ENCODE measurements at places on chromosomes 7 and 10.

DNA sequence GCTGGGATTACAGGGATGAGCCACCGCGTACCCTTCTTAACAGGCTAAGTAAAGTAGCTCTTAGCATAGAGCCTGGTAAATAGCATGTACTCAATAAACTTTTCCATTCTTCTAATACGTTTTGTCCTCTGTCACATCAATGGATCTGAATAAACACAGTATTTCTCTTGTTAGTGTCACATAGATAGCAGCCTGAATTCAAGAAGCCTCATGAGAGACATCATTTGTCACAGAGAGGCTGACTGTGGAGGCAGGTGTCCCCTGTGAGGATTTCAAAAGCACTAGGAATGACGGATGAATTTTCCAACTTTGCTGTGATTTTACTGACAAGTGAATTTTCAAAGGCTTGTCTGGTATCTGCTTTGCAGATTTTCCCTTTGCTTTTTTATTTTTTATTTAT, 82.6 kb upstream of the CDC14C start:
- no peak for DNase-seq

- no peak for DNase-seq
These were observed 174.2 kb upstream of the STEAP4 start for GRCh38 chr7:88480896-88481295.

GRCh38 chr7:20730611-20731010, 56.1 kb downstream of the SP8 start:
- no peak for DNase-seq

DNA sequence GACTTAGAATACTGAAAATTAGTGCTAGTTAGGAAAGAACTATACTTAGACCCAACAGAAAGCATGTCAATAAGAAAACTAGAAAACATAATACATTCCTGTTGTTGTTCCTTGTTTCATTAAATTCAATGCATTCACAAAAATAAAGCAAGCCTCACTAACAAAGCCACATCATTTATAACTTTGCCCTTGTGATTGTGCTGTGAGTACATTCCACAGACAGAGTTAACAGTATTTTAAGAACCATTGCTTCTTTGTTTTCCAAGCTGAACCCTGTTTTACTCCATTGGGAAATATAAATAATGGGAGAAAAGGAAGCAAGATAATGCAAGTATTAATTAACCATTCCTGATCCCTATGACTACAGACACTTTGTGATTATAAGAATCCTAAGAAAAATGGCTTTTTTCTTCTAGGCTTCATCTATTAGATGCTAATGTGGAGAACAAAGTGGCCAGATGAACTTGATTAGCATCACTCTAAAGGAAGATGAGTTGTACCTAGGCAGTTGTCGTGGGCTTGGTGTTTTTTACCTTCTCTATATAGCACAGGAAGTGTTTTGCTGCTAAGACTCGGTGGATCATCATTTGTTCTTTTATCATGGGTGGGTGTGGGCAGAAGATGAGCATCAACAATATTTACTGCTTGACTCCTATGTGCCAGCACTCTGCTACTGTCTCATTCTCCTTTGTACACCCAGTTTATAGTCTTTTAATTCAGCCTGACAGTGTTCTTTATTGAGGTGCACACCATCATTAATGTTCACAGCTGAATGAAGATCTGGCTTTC, 34.2 kb upstream of the ZNRF2 start:
- no peak for DNase-seq

DNA sequence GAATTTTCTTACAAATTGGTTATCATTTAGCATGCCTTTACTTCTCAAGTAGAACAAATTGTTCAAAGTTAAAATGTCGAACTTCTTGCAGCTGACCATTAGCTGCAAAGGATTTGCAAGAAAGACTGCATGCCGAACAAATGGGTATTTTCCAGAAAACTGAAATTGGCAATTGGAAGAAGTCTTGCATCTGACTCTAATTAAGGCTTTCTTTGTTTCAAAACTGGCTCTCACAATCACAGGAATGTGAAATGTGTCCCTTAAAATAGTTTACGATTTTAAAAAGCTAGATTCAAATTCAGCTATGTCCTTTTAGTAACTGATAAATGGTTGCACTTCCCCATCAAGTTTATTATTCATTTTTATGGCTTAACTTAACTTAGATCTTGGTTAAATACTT, 207.9 kb downstream of the ARL4A start:
- no peak for DNase-seq

DNA sequence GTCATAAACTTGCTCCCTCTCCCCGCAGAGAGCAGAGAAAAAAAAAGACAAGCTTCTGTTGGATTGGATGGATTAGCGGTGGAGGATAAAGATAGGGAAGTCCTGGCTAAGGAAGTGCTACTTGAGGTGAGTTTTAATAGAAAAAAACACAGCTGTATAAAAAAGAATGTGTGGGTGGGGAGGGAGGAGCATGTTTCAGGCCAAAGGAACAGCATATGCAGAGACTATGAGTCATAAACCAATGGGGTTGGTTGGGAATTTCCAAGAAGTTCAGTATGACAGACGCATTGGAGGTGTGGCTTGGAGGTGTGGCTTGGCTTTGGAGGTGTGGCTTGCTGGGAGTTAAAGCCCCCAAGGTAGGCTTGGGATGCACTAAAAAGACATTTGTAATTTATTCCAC, 103.0 kb upstream of the LSM8 start:
- DNase-seq, result no peak

- DNase-seq, result no peak
These were observed 137.2 kb upstream of the RSU1 start for GRCh38 chr10:16954280-16955030.

- DNase-seq, result no peak
These were observed 5.6 kb upstream of the IFIT2 start for GRCh38 chr10:89296220-89296648.

GRCh38 chr10:82796510-82796909, 921.5 kb downstream of the NRG3 start:
- DNase-seq, result no peak

- DNase-seq, result no peak
These were observed 89.6 kb downstream of the PODXL start for GRCh38 chr7:131466735-131467365.

DNA sequence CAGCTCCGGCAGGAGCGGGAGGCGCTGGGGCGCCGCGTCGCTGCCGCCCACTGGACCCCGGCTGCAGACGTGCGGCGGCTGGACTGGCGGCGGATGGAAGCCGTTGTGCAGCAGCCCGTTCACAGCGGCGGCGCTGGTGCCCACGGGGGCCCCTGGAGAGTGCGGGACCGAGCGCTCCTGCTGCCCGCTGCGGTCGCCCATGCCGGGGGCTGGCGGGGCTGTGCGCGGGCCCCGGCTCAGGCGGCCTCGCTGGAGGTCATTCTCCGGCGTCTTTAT, 413 bp downstream of the PANK1 start:
- DNase-seq, result peak; percentile 45

- no peak for DNase-seq
These were observed 32.0 kb downstream of the GBX1 start for GRCh38 chr7:151135525-151135845.

GRCh38 chr10:84308481-84309304, 19.7 kb upstream of the CCSER2 start:
- no peak for DNase-seq

- DNase-seq, result no peak
These were observed 34.8 kb upstream of the ARHGAP22 start for GRCh38 chr10:48639632-48640031.

- DNase-seq, result no peak
These were observed 278.2 kb upstream of the IMMP2L start for GRCh38 chr7:111840528-111840927.

DNA sequence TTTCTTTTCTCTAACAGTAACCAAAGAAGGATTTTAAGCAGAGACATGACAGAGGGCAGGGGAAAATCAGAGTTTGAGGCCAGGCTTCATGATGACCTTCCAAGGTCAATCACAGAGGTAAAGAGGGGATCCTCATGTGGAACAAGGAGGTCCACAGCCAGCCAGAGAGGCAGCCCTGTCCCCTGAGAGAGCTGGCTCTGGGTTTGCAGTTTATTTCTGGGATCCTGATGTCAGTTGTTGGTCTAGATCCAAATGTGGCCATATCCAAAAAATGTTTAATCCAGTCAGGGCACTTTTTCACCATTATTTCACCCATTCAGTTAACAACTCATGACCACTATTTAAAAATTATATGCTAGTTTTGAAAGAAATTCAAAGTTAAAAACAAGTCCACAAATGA, 45.6 kb downstream of the GPR141 start:
- no peak for DNase-seq

DNA sequence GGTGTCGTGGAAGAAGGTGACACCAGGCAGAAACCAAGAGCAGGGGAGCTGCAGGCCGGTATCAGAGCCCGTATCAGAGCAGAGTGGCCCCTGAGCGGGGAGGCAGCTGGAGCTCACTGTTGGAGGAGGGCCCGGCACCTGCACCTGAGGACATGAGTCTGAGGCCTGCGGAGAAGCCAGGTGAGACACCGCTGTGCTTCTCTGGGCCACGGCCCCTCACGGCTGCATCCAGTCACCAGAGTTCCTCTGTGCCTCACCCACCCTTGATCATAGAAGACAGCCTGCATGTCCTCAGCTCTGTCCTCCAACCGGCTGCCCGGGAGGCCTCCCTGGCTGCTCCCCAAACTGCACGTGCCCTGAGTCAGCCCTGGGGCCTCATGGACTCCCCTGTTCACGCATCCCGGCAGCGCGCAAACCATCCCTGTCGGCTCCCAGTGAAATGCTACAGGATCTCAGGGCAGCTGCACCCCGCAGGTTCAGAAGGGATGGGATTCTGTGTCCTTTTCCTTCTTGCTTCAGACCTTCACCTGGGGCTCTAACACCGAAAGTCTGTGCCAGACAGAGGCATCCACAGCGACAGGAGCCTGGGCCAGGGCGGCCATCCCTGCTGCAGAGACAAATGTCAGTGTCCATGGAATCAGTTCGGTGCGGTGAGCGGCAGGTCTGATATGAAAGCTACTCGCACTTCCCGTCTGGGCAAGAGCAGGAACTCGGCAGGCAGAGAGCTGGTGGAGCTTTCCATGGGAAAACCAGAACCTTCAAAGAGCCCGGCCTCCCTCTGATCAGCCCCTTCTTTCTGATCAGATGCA, 111.9 kb upstream of the FAM20C start:
- no peak for DNase-seq

DNA sequence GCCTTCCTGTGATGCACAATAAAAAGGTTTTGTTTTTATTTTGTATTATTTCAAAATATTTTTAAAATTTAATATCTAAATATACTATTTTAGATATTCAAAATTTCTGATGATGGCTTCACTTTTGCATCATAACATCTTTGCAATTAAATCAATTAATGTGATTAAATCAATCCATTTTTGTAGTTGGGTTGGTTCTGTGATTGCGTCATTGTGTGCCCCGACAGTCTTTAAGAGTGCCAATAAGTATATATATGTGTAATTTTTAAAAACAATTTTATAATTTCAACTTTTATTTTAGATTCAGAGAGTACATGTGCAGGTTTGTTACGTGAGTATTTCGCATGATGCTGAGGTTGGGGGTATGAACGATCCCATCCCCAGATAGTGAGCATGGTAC, 70.5 kb downstream of the SEPTIN14 start:
- DNase-seq, result no peak

GRCh38 chr7:150811-151221, 41.6 kb upstream of the FAM20C start:
- no peak for DNase-seq

GRCh38 chr10:78169214-78169613, 135.6 kb downstream of the RPS24 start:
- no peak for DNase-seq

GRCh38 chr10:107894516-107894915, 730.0 kb upstream of the SORCS1 start:
- DNase-seq, result no peak

Measured in activated gamma-delta T cell (primary cell).